ENCODE measurements at places on chromosomes 13 and 19.

DNA sequence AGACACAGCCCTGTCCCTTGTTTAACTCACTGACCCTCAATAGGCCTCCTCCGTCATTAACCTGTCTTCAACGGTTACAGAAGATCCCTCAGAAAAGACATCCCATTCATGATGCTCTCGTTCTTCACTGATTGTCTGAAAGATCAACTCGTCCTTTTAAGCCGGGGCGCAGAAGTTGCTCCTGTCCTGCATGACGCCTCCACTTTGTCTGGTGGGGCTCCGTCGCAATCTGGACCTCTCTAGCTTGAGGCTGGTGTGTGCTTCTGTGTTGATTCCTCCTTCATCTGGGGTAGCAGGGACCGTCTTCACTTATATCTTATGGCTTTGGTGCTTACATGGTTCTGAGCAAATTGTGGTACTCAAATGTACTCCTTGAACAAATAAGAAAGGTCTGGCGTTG, 766.0 kb upstream of the PCDH9 start:
- no peak for DNase-seq

DNA sequence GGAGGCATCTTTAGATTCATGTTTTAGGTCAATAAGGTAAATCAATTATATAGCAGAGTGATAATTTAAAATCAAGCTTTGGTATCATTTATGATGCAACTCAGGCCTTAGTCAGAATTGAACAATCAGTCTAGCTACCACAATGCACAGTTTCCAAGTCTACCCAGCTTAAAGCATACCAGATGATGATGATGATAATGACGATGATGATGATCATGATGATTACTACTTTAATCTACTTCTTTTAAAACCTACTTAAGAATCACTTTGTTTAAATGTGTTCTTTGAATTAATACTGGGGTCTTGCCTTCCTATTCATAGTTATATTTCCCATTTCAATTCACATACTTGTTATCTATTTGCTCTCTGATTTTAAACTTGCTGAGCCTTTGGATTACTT, 1872.7 kb downstream of the OLFM4 start:
- DNase-seq: no peak

GRCh38 chr19:22832031-22832762, at the start of gene ZNF723:
ZNF723 (plus strand) TSS chr19:22832291; CDS start chr19:22832380, 89 bp downstream.
- peak; percentile 96 for DNase-seq

DNA sequence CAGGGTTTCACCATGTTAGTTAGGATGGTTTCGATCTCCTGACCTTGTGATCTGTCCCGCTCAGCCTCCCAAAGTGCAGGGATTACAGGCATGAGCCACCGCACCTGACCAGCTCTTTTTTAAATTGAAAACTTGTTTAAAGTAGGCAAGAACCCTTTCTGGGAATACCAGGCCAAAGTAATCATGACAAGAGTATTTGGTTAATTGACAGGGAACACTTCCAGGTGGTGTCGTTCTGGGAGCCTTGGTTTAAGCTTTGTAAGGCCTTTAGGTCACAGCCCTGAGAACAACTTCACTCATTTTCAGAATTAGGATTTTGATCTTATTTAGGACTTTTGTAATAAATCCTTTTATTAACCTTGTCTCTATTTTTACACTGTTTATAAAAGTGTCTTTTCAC, 115.2 kb downstream of the LMO7 start:
- no peak for DNase-seq

GRCh38 chr19:50191216-50191615, 12.2 kb upstream of the MYH14 start:
- no peak for DNase-seq

- peak; percentile 25 for DNase-seq
Observed at GRCh38 chr13:98913741-98914140, 64.1 kb downstream of the DOCK9 start.

GRCh38 chr19:1783874-1784273, 28.2 kb downstream of the ATP8B3 start:
- no peak for DNase-seq

GRCh38 chr19:30208436-30209060, 163.6 kb upstream of the ZNF536 start:
- no peak for DNase-seq

DNA sequence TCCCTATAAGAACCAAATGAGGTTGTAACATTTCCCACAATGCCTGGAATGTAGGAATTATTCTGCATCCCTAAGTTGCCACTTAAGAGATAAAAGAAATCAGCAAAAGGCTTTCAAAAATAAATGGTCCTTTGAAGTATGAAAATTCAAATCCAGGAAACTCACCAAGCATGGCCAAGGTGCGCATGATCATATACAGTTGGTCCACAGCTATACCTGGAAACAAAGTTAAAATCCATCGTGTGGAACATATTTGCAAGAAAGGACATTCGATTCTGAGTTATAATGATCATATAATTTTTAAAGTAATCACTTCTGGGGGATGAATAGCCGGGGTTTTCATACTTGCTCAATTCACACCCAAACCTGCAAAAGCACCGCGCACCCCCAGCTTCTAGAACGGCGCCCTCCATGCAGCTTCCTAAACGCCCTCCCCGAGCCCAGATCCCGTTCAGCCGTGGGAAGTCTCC, 525 bp downstream of the CARS2 start:
- peak; percentile 28 for DNase-seq

GRCh38 chr19:2274931-2275535, 6.9 kb downstream of the PEAK3 start:
- DNase-seq: peak; percentile 75

DNA sequence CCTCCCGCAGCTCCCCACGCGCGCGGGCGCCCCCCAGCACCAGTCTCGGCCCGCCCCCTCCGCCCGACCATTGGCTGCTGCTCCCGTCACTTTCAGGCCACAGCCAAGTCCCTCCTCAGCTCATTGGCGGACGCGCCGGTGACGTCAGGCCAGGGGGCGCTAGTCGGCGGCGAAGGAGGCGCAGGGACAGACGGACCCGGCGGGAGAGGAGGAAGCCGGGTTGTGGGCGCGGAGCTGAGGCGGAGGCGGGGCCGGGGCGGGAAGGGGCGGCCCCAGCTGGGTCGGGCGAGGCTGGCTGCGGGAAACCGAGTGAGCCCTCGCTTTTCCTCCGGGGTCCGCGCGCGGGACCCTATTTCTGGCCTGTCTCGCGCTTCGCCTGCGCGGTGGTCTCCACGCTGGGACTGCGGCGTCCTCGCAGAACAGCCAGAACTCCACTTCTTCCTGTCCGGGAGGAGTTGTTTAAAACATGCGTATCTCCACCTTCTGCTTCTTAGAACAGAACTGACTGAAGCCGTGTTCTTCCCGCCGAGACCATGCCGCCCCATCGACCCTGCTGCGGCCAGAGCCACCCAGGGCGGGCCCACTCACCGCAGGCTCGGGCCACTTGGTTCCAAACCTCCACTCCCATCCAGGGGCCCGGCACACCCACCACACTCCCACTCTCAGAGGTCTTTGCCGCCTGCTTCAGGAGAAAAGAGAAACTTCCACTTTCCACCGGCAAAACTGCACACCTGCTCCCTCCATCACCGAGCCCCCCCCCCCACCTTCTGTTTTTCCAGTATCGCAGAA, 471 bp upstream of the TMTC4 start:
- DNase-seq: peak; percentile 98

DNA sequence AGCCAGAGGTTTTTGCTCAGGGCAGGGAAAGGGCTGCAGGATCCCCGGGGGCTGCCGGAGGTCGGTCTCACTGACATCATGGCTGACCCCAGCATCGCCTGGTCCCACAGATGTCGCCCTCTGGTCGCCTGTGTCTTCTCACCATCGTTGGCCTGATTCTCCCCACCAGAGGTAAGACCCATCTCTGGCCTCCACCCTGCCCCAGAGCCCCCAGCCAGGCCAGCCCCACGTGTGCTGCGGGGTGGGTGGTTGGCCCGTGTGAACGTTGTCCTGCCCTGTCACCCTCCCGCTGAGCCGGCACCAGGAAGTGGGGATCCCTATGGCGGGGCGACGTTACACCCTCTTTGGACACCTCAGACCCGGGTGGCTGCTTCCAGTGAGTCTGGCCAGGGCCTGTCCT, 906 bp downstream of the FXYD5 start:
- no peak for DNase-seq

- DNase-seq: peak; percentile 8
Observed at GRCh38 chr19:3785938-3786824, at the start of gene MATK. MATK (minus strand) TSS chr19:3786381; CDS start chr19:3785135, 1,246 bp downstream.

GRCh38 chr13:75691183-75691582, 55.1 kb downstream of the LMO7 start:
- DNase-seq: no peak

- DNase-seq: peak; percentile 17
Observed at GRCh38 chr13:101919541-101920181, 467.2 kb downstream of the ITGBL1 start.

DNA sequence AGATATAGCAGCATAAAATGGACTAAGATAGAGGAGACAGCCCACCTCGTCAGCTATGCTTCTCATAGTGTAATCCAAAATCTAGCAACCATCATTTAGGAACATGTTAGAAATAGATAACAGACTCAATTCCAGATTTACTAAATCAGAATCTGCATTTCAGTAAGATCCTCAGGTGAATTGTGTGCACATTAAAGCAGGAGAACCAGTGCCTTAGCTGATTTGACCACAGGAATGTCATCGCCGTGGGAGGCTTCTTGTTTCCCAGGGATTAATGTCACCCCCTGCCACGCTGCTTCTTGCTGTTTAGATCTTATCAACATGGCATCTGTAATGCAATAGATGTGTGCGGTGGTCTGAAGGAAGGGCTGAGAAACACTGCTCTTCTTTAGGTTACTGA, 84.0 kb downstream of the GPC5 start:
- DNase-seq: peak; percentile 5

DNA sequence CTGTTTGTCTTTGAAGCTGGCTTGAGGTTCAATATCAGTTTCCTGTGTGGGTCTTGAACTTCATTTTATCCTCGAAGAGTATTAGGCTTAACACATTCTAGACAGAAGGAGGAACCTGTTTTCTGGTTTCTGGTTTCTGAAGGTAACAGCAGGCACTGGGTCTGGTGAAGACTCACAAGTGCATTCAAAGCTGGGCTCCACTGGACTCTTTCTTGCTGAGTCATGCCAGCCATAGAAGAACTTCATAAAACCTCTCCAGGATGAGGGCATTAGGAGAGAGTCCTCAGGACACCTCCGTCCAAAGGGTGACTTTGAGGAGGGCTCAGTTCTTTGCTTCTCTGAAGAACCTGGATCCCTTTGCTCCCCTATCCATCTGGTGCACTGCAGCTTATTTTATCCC, 668.6 kb upstream of the SLC10A2 start:
- peak; percentile 30 for DNase-seq

- peak; percentile 32 for DNase-seq
Observed at GRCh38 chr13:75479102-75479740, 2.7 kb downstream of the TBC1D4 start.

DNA sequence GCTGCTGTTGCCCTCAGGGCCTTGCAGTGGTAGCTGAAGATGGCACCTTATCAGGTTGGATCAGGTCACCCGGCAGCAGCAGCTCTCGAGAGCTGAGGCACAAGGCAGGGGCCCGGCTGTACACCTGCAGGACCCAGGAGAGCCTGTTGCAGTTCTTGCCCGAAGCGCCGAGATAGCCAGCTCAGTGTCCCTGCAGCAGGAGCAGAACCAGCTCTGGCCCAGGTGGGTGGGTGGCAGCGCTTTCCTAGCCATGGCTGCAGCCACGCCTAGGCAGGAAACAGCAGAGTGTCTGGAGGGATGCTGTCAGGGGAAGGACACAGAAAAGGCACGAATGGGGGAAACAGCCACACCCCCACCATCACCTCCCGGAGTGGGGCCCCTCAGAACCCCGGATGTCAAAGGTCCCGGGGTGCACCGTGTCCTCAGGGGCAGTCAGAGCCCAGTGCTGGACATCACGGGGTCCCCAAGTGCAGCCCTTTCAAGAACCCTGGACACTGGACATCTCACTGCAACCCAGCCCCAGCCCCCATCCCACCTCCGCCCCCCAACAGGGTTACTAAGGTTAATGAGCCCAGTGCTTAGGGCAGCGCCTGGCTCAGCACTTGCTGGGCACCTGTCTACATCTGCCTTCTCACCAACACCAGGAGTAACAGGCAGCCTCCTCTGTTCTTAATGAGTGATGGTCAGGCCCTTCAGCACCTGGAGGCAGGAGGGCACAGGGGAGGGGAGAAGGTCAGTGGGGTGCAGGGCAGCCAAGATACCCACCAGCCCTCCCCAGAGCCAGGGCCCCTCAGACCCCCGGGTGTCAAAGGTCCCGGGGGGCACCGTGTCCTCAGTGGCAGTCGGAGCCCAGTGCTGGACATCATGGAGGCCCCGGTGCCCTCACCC, 8.7 kb downstream of the ACP4 start:
- DNase-seq: no peak

DNA sequence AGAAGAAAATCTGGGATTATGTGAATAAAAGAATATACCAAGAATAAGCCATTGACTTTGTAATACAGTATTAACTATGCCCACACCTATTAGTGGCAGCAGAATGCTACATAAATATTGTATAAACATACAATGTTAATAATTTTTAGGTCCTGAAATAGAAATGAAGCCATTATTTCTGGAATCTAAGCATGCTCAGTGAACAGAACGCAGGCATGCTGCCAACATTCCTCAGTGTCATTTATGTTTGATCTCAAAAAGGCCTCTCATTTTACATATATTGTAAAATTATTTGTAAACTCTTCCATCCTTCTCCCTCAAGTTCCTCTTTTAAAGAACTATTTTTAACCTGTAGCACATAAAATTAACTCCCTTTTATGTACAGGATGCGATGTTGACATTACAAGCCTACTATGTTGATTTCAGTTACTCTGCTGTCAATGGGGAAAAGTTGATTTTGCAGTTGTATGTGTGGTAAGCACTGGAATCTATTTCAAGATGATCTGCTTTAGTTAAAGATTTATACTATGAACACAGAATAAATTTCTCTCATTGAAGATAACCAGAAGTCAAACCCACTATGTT, 118.8 kb downstream of the VWA8 start:
- DNase-seq: peak; percentile 22

GRCh38 chr13:112744168-112745021, 54.6 kb downstream of the ATP11A start:
- no peak for DNase-seq

GRCh38 chr19:37309834-37310575, 60.9 kb upstream of the ZNF527 start:
- peak; percentile 64 for DNase-seq

Data from OCI-M1 (cell line).